ENCODE measurements at places on chromosomes 16 and 17.

DNA sequence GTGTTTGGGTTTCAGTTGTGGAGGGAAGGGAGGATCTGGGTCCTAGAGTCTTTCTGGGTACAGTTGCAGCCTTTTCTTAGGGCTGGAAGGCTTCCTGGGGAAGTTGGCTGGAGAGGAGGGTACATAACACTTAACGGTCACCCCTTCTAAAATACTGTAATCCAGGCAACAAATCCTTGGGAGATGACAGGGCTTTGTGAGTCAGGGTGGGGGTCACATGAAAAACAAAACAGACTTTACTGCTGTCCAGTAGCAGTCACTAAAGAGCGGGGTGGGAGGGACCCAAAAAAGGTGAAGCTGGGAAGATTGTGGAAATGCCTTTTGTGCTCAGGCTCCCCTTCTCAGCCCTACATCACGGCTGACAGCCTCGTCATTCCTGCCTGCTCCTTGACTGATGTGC is 6.3 kb downstream of the SAP30BP start:
- no peak for DNase-seq

- no peak for DNase-seq
These were observed 21.6 kb downstream of the ITPRIPL2 start for GRCh38 chr16:19135201-19135842.

DNA sequence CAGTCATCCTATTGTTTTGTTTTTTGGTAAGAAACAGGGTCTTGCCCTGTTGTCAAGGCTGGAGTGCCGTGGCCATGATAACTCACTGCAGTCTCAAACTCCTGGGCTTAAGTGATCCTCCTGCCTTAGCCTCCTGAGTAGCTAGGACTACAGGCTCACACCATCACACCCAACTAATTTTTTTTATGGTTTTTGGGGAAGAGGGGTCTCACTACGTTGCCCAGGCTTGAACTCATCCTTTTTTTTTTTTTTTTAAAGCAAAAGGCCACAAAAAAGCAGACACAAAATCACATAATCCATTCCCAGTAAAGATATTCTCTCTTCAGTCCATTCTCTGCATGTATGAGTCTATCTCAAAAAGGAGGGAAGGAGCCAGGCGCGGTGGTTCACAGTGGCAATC is 5.5 kb downstream of the SPAG9 start:
- DNase-seq = no peak

GRCh38 chr17:35514564-35514963 is 22.9 kb downstream of the SLFN12L start:
- DNase-seq = no peak

GRCh38 chr16:4917117-4917516 is 19.8 kb downstream of the PPL start:
- no peak for DNase-seq

DNA sequence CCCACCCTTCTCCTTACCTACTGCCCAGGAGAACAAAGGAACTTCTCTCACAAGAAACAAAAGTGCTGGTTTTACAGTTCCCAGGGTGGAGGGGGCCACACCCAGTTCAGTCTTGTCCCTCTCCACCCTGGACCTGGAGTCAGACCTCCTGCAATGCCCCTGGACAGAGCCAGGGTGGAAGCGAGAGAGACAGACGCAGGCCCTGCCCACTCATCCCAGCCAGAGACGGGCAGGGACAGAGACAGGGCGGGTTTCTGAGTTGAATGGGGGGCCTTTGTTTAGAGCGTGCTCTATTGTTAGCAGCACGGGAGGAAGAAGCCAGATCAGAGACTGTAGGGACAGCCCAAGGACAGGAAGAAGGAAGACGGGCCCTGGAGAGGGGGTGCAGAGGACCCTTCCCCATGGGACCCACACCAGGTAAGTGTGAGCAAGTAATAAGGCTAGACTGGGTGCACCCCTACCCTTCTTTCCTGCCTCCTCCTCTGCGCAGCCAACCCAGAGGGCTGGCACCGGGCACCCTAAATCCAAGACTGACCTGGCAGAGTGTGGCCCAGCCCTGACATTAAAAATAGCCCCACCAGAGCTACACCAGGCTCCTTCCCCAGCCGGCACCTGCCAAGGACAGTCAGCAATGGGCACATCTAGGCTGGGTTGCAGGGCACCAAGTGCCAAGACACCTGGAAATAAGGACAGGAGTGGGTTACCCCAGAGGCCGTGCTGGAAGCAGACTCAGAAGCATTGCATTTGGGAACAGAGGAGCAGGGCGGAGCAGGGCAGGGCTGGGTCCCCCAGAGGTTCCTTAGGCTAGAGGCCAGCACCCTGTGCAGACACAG is 10.9 kb downstream of the JUP start:
- no peak for DNase-seq

- no peak for DNase-seq
These were observed 93.4 kb downstream of the SSH2 start for GRCh38 chr17:29836643-29837042.

DNA sequence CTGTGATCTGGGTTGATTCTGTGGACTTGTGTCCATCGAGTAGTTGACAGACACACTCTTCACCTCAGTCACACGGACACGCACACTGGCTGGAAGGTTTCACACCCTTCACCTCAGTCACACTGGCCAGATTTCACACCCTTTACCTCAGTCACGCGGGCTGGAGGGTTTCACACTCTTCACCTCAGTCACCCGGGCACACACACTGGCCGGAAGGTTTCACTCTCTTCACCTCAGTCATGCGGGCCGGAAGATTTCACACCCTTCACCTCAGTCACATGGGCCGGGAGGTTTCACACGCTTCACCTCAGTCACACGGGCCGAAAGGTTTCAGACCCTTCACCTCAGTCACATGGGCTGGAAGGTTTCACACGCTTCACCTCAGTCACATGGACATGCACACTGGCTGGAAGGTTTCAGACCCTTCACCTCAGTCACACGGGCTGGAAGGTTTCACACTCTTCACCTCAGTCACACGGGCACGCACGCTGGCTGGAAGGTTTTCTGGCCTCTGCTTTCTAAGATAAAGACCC is 96.2 kb downstream of the PGS1 start:
- no peak for DNase-seq

DNA sequence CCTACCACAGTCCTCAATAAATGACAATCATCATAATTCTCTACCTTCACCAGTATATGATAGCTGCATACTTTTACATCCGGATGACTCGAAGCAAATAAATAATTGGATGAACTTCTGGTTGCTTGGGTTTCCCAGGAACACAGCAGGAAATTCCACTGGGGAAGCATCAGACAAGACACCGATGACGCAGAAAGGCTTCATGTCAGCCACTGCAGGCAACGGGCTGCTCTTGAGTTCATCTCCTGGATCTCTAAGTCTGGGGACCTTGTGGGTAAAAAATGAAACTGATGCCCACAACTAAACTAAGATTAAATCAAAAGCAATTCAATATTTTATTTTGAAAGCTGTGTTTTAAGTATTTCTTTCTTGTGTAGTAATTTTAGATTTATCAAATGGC is 472.1 kb upstream of the C16orf82 start:
- DNase-seq = no peak

- DNase-seq = peak; percentile 26
These were observed 24.3 kb upstream of the RFFL start for GRCh38 chr17:35087731-35088355.

- DNase-seq = no peak
These were observed 8.0 kb upstream of the WWOX start for GRCh38 chr16:78091419-78091818.

- DNase-seq = no peak
These were observed 9.1 kb downstream of the FOXK2 start for GRCh38 chr17:82528484-82529265.

DNA sequence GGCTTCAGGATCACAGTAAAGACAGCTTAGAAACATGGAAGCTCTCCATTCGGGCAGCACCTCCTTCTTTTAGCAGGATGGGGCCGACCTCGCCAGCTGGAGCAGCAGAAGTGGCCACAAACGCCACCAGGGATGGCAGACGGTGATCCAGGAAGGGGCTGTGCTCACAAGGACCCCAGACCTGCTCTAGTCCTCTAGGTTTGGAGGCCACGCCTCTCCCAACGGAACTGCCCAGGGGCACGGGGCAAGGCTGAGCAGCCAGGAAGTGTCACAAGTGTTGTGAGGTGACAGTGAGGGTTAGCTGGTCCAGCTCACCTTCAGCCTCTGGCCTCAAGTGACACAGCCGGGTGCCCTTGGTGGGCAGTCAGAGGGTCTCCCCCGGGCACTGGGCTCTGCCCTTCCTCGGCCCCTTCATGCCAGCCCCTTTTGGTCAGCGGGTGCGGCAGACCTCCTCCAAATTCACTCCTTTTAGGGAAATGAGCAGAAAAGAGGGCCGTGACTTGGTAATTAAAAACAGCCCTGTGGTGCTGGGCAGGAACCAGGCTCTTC is 20.4 kb downstream of the CEP295NL start:
- DNase-seq = no peak

- DNase-seq = no peak
These were observed 81.8 kb downstream of the AKAP1 start for GRCh38 chr17:57166803-57167202.

DNA sequence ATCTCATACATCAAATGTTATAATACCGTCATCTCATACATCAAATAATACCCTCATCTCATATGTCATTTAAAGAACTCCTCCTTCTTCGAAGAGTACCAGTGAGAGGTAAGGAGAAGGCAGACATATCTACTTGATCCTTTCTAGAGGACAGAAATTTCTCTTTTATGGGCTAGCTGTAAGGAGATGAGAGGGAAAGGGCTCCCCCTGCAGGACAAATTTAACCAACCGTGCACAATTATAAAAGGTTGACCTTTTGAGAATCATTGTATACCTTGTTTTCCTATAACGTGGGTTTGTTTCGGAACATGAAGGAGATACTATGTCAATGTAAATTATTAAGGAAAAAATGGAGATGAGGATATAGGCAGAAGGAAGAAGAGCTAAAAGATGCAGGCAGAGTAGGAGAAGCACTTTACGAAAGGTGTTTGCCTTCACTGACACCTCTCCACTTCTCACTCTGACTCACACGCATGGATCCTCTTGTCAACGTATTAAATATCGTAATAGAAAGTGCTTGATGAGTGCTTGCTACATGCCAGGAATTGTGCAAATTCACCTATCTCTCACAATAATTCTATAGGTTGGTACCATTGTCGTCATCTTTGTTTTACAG is 465.9 kb upstream of the ERCC4 start:
- peak; percentile 18 for DNase-seq

GRCh38 chr16:30018731-30019158 is 4.3 kb upstream of the C16orf92 start:
- DNase-seq = no peak

- DNase-seq = no peak
These were observed 443 bp downstream of the CSNK2A2 start for GRCh38 chr16:58197314-58198012.

- DNase-seq = no peak
These were observed 63.1 kb upstream of the FOXF1 start for GRCh38 chr16:86447228-86447627.

DNA sequence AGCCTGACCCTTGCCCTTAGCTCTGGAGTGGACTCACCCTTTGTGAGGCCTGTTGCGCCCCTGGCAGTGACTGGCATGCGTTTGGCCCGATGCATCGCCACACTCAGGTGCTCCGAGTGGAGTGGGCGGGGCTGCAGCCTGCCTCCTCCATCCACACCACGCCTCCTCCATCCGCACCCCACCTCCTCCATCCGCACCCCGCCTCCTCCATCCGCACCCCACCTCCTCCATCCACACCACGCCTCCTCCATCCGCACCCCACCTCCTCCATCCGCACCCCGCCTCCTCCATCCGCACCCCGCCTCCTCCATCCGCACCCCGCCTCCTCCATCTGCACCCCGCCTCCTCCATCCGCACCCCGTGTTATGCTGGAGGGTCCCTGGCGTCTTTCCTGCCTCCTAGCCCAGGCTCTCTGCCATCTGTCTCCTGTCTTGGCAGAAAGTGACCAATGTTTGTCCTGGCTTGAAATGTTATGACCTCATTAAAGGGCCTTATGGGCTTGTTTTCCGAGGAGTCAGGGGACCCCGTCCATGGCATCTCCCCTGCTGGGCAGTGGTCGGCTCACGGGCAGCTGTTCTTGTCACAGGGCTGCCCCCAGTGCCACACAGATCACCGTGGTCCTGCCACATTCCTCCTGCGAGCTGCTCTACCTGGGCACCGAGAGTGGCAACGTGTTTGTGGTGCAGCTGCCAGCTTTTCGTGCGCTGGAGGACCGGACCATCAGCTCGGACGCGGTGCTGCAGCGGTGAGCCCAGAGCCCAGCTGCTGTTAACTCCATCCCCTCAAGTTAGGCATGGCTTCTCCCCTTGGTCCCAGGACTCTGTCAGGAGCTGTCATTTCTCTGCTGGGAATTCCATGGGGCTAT is 28.7 kb upstream of the MYO15B start:
- DNase-seq = no peak

GRCh38 chr16:16924613-16925012 is 545.7 kb downstream of the NPIPA7 start:
- no peak for DNase-seq

- DNase-seq = no peak
These were observed 16.7 kb downstream of the RHOT1 start for GRCh38 chr17:32158870-32159585.

DNA sequence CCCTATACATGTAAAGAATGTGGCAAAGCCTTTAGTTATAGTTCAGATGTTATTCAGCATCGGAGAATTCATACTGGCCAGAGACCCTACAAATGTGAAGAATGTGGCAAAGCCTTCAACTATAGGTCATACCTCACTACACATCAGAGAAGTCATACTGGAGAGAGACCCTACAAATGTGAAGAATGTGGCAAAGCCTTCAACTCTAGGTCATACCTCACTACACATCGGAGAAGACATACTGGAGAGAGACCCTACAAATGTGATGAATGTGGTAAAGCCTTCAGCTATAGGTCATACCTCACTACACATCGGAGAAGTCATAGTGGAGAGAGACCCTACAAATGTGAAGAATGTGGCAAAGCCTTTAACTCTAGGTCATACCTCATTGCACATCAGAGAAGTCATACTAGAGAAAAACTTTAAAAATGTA is 42.5 kb downstream of the ZNF267 start:
- DNase-seq = no peak

GRCh38 chr17:73307130-73307529 is 4.7 kb downstream of the CDC42EP4 start:
- DNase-seq = no peak

DNA sequence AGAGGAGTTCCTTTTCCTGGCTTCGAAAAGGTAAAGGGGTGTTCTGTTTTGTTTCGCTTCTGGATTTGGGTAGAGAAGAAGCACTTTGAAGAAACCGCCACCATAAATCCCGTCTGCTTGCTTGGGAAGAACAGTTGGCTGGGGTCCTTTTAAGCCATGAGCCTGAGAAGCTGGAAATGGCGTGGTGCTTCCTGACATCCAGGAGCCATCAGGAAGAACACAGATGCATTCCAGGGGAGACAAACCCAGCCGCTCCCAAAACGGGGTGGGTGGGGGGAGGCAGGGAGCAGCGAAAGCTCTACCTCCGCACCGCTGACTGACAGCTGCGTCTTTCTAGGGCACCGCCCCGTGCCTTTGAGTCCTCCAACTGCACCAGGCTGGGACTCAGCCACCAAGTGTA is 91.6 kb downstream of the ZDHHC7 start:
- no peak for DNase-seq

- DNase-seq = peak; percentile 33
These were observed 58.3 kb downstream of the SPACA3 start for GRCh38 chr17:33049781-33050414.

GRCh38 chr16:59385959-59386358 is 651.8 kb upstream of the GOT2 start:
- no peak for DNase-seq

Data from CMK (cell line).